ENCODE measurements at places on chromosomes 1 and 21.

DNA sequence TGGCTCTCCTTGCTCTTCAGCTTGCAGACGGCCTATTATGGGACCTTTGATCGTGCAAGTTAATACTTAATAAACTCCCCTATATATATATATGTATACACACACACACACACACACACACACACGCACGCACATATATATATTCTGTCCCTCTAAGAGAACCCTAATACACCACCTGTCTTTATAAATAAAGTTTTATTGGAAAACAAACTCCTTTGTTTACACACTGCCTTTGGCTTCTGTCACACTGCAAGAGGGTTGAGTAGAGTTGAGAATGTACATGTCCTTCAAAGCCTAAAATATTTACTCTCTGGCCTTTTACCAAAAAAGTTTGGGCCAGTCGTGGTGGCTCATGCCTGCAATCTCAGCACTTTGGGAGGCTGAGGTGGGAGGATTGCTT, 26.2 kb upstream of the SIM2 start:
- DNase-seq: no peak

- no peak for DNase-seq
Observed at GRCh38 chr1:55337801-55338447, 122.8 kb upstream of the USP24 start.

DNA sequence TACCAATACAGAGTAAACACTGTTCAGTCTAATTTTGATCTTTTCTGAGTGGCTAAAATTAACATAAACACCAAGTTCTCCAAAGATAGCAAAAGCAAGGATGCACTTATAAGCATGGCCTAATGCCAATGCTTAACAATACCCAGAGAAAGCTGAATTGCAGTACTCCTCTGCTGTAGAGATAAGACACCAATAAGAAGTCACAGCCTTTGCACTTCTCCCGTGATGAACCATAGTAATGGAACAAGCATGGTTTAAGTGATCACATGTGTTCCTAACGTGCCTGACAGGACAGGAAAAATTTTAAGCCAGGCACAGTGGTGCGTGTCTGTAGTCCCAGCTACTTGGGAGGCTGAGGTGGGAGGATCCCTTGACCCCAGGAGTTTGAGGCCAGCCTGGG, 5.6 kb downstream of the PRDX1 start:
- no peak for DNase-seq

GRCh38 chr1:247357052-247357780, 25.5 kb upstream of the ZNF496 start:
- DNase-seq: no peak

DNA sequence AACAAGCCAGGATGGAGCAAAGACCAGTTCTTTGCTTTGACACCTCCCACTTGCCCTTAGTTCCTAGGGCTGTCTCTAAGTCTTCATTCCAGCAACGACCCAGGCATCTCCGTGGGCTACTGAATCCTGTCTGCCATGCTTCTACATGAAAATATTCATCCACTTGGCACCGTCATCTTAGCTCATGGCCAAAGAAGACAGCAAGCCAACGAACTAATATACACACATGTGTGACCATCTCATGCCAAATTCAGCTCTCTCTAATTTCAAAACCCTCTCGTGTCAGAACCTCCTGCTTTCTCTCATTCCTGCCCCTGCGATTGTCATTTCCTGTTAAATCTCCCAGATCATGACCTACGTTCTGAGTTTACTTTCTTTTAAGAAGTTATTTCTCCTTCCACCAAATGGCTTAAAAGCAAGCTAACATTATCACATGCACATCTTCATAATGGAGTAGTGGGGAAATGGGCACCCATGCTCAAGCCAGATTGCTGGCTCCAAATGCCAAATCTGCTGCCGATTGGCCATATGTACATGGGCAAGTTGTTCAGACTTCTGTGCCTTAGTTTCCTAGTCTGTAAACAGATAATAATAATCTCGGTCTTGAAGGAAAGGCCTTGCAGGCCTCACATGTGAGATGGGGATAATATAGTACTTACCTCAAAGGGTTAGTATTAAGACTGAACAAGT, 373.4 kb downstream of the USH2A start:
- no peak for DNase-seq

GRCh38 chr21:37915941-37916309, 332 bp downstream of the KCNJ6 start:
- DNase-seq: no peak

DNA sequence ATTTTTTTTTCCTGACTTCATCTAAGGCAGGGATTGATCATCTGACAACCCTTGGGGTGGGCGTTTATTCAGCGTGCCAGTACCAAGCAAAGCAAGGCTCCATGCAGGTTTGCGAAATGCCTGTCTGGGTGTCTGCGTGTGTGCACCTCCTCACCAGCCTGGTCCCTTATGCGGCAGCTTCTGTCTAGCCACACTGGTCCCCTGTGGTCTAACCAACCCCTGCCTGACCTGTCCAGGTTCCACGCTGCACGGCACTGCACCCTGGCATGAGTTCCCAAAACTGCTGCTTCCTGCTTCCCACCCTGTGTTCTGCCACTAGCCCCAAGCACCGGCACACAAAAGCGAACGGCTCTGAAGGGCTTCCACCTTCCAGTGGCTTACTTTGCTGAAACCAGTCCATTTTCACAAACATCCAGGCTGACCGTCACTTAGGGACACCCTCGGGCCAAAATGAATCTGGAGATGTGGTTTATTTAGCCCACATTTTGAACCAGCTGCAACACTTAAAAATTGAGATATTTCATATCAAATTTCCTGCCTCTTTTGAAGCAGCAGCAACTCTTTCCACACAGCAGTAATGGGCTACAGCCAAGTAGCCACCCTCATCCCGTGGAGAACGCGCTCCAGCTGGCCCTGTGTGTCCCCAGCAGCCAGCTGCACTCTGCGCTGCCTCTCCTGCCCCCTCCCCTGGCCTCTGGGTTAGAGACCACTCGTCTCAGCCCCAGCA, 55.7 kb downstream of the HLCS start:
- no peak for DNase-seq

GRCh38 chr1:205930799-205931281, 12.4 kb downstream of the SLC26A9 start:
- peak; percentile 20 for DNase-seq

- peak; percentile 8 for DNase-seq
Observed at GRCh38 chr1:245336149-245336983, 181.6 kb downstream of the KIF26B start.

DNA sequence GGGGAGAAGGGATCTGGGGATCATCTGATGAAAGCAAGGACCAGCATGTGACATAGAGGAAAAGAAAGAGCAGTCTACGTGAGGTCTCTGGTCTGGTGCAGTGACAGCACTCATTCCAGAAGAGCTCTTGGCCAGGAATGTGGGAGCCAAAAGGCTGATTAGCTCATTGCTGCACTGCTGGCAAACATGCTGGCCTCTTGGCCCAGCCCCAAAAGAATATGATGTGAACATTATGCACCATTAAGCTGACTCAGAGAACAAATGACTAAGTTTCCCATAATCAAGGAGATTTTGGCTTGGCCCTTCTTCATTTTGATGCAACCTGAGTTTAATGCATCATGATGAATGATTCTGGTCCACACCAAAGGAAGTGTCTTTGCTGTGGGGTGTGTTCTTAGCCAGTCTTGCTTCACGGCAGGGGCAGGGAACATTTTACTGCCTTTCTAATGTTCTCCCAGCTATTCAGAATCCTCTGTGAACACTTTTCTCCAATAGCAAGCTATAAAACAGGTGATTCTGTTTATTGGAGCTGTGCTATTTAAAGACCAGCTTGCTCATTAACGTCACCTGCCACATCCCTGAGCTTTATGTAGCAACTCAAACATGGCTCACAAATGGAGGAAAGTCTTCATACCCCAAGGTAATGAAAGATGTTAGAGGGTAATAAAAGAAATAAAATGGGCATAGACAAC, 55.1 kb downstream of the PCBP3 start:
- DNase-seq: no peak

GRCh38 chr1:98102345-98103030, 181.7 kb upstream of the DPYD start:
- DNase-seq: no peak

- DNase-seq: no peak
Observed at GRCh38 chr1:213793482-213794067, 194.2 kb upstream of the PROX1 start.

DNA sequence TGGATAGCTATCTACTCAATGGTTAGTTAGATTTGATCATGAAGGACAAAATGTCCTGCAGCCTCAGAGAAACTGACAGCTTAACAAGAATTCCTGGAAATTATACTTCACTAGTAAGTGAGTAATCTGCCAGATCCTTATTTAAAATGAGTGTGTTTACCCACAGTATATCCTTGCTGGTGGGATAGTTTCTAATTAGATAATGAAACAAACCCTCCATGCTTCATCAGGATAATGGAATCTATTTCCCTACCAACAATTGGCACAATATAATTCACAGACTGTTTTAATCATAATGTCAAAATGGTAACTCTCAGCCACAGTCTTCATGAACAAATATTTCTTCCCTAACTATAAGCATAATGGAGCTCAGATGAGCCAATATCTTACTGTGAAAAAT, 239.4 kb upstream of the ST6GALNAC5 start:
- DNase-seq: no peak

- DNase-seq: no peak
Observed at GRCh38 chr21:37026499-37026898, 20.0 kb downstream of the RIPPLY3 start.

- DNase-seq: no peak
Observed at GRCh38 chr1:13651279-13651678, 48.7 kb upstream of the PRDM2 start.

GRCh38 chr1:43383449-43383848, 6.2 kb downstream of the MED8 start:
- peak; percentile 63 for DNase-seq

GRCh38 chr1:117828201-117828600, 101.2 kb downstream of the GDAP2 start:
- no peak for DNase-seq

DNA sequence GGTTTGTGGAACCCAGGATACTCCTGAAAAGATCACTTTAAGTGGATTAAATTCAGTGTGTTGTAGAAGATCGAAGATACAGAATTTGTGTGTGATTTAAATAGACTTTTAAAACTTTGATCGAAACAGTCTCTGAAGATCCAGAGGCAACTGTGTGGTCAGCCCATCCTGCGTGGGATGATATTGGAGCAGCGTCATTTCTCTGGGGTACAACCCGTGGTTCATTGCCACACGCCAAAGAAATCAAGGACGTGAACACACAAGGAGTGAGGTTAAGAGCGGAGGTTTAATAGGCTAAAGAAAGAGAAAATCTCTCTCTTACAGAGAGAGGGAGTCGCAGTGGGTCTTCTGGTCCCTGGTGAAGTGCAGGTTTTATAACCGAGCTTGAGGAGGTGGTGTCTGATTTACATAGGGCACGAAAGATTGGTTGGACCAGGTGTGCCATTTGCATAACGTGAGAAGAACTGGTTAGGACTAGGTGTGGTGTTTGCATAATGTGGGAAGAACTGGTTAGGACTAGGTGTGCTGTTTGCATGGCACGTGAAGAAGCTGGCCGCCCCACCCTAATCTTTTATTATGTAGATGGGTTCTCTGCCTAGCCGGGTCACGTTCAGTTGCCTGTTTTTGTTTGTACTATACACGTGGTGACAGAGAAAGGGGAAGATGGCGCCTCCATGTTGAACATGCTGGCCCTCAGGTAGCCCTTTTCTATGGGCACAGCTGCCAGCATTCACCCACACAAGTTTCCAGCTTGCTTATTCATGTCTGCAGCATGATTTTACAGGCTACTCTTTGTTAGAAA, 82.3 kb downstream of the ADSS2 start:
- DNase-seq: no peak

DNA sequence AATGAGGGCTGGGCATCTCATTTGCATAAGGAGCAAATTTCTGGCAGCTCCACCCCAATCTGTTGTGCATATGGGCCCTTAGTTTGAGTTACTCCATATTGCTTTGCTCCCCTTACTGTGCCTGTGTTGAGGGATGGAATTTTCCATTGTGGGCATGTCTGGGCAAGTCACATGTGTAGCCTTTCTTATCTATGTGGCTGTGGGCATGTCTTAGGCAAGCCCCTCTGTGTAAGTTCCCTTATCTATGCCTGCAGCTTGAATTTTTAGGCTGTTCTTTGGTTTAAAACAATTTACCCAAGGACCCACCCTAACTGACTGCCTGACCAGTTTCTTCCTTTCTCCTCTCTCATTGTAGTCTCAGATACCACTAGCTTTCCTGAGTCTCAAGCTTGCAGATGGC, 405.7 kb upstream of the NCAM2 start:
- no peak for DNase-seq

DNA sequence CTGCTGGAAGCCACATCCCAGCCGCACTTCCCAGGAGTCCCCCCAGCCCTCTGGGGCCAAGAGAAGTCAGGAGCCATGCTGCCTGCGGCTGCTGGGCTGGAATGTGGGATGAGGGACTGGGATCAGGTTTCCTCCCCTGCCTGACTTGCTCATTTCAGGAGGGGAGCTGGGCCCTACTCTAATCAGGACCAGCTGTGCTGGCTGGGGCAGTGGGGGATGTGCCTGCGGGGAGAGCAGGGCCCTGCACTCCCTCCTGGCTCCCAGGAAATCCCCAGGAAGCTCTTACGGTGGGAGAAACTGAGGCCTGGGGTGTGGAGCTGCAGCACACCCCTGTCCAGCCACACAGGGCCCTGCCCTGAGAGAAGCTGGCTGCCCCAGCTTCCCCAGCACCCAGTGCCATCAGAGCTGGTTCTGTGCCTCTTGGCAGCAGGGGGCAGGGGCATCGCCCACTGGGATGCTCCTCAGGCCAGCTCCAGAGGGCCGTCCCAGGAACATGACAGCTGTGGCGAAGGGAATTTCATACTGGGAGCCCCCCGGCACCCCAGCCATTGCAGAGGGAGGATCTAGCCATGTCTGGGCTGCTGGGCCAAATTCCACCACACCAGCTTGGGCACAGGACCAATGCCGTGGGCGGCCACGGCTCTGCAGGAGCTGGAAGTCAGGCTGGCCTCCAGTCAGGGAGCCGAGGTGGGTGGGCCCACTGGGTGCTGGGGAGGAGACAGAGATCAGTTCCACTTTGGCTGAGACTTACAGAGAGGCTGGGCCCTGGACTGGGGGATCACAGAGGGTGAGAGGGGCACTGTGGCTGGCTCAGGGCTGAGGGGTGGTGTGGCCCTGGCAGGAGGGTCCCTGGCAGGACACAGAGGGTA, 21.3 kb upstream of the PRSS38 start:
- DNase-seq: no peak

DNA sequence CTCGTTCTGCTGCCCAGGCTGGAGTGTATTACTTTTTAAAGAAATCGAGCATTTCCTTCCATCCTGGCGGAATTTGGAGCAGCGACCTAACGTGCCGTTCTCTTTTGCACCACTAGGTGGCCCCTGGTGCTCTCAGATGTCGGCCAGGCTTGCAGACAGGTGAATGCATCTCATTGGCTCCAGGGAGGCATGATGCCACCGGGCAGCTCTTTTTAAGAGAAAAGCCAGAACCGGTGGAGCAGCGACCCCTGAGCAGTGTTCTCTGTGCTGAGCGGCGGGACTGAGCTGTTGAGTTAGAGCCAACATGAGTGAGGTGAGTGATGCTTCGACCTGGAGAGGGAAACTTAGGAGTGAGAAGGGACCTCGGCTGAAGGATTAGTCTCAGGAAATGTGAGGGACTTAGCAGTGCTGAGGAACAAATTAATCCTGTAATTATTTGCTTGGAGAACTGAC, at the start of gene PCP4:
PCP4 (plus strand) TSS at position 241 of the 453 bp plus-strand sequence; CDS start at position 305, 64 bp downstream.
- peak; percentile 43 for DNase-seq

Measured in midbrain (tissue), 1 donor.